Adrenal gland (tissue), 19 donors: ENCODE measurements at places on chromosomes 6 and 20. TPM values are rescaled to one million over a fixed set of nuclear protein-coding genes. Genes with fewer than 3 reads are reported as not detected.

DNA sequence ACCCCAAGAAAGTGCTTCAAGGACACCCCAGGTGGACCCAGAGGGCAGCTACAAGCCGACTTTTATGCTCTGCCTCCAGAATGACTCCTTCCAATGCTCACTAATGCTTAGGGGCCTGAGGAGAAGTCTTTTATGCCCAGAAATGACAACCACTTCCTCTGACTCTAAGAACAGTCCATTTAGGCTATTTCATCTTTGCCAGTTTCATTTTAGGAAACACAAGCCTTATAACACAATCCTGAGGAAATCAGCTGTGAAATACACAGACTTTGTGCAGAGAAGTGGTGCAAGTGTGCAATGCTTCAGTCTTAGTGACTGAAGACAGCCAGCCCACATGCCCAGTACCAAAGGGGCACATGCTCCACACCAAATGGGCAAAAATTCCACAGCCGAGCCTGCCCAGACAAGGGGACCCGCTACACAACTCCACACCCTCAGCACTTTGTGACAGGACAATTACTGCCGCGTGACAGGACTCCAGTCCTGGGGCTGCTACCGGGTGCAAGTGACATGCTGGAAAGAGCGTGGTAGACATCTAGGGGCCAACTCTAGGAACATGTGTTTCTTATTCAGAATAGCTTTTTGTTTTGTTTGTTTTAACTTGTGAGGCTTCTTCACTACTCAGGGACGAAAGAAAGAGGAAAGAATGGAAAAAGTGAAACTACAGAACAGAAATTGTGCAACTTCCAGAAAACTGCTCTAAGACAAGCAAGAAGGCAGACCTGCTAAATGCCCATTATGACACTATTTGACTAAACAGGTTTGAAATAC lies 28.2 kb upstream of the PLAGL1 start:
- peak; percentile 53 for DNase-seq

GRCh38 chr20:1474817-1475603 lies 8.4 kb upstream of the NSFL1C start:
- no peak for DNase-seq

GRCh38 chr6:169993861-169994481 lies 242.5 kb downstream of the ERMARD start:
- DNase-seq = peak; percentile 13

DNA sequence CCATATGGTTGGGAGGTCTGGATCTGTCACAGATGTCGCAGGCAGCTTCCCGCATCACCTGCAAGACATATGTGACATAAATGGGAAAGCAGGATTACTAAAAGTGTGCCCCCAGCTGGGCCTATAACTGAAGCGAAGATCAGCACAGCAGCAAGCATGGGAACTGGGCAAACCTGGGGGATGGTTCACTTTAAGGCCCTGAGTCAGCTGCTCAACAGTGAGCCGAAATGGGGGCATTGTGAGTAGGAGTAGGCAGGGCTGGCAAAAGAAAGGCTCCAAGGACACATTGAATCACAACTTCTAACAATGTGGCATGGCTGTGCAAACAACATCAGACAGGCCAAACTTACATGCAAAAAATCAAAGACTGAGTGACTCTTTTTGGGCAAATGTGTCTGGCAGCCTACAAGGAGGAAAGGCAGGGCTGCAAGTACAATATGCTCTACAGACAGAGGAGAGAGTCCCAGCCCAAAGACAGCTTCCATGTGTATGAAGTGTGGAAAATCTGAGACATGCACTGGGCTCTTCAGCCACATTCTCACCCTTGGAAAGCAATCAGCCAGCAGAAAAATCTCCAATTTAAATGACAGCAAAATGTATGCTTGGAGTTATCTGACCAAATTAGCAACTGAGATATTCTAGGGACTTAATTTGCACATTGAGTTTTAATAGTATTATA lies 531.0 kb upstream of the MMS22L start:
- DNase-seq = no peak

DNA sequence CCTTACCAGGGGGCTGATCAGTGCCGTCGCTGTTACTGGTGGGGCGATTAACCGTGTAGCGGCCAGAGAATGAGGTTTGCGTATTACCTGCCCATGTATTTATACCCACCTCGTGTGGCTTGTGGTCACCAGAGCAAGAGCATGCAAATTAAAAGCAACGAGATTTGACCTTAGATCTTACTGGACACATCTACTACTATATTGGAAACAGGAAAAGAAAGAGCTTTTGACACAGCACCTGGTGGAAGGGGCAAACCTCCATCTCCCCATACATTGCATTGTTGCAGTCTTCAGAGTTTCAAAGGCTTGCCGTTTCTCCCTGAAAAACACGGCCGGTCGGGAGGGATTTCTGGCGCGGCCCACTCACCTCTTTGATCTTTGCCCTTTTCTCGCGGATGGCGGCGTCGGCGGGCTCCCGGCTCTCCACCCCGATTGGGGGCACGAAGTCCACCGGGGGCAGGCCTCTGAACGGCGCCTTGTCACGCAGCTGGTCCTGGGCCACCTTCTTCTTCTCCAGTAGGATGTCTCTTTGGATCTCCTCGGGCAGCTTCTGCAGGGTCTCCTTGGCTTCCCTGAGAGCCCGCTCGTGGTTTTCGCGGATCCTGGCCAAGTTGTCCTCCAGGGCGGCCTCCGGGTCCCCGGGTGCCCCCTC lies 1.3 kb downstream of the MAN1A1 start:
- peak; percentile 43 for DNase-seq

DNA sequence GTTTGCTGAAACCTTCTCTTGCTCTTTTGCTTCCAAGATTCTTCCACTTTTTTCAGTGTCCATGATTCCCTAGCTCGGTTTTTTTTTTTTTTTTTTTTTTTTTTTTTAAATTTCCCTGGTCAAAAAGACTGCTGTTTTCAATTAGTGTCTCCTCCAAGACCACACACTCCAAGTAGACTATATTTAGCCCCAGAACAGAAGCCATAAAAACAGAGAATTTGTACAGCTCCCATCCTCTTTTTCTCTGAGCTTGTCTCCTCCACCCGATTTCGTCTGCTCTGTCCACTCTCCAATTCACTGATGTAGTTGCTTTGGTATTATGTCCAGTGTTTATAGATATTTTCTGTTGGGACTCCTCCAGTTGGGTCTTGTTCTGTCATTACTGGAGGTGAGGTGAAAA lies 37.6 kb downstream of the RSPH3 start:
- DNase-seq = no peak

DNA sequence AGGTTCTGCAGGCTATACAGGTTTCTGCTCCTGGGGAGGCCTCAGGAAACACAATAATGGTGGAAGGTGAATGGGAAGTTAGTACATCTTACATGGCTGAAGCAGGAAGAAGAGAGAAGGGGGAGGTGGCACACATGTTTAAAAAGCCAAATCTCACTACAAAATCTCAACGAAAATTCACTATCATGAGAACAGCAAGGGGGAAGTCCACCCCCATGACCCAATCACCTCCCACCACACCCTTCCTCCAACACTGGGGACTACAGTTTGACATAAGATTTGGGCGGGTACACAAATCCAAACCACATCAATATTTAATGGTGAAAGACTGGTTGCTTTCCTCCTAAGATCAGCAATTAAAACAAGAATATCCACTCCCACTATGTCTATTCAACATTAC lies 13.8 kb upstream of the POLR1H start:
- no peak for DNase-seq

DNA sequence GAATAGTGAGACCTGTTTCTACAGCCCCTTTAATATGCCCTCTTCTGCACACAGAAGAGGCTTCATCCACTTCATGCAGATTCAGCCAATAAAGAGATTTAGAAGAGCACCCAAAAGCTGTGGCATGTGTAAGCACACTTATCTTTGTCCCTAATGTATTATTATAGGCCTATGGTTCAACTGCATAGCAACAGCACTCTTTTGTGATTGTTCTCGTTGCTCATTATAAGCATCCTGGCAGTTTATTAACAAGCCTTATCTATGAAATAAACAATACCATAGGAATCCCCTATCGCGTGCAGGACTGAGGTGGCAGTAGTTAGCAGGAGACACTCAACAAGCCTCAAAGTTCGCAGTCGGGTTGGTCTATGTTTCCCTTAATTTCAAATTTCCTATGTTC lies 138.5 kb upstream of the BEND6 start:
- no peak for DNase-seq

The TFAP2A gene
- 0.69 TPM for total RNA-seq

The SRSF3 gene
- 159 TPM for total RNA-seq

DNA sequence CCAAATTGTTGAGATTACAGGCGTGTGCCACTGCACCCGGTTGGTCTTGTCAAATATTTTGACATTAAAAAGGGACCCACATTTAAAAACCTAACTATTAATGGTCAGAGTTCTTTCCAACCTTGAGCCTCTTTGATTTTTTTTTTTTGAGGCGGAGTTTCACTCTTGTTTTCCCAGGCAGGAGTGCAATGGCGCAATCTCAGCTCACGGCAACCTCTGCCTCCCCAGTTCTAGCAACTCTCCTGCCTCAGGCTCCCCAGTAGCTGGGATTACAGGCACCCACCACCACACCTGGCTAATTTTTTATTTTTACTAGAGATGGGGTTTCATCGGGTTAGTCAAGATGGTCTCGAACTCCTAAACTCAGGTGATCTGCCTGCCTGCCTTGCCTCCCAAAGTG lies 31.3 kb downstream of the CTNNBL1 start:
- no peak for DNase-seq

The CST2 gene
- not detected for total RNA-seq

- DNase-seq = no peak
Measured at GRCh38 chr20:41046716-41047115, 18.1 kb downstream of the TOP1 start.

The C20orf144 gene
- total RNA-seq = not detected

DNA sequence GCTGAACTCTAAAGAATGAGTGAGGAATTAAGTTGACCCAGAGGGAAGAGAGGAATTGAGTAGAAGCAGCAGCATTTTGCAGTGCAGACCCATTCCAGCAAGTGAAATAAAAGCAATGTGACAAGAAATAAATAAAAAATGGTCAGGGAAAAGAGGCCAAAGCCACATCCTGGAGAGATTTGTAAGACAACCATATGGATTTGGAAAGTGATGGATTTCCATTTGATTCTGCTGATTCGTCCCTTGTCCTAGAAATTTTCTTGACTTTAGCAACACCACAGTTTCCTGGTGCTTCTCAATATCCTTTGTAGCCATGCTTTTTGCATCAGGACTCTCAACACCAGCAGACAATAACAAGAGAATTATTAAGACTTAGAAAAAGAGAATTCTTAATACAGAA lies 29.8 kb downstream of the ANKEF1 start:
- no peak for DNase-seq

- DNase-seq = no peak
Measured at GRCh38 chr6:52534966-52535390, 41.9 kb downstream of the TRAM2 start.

DNA sequence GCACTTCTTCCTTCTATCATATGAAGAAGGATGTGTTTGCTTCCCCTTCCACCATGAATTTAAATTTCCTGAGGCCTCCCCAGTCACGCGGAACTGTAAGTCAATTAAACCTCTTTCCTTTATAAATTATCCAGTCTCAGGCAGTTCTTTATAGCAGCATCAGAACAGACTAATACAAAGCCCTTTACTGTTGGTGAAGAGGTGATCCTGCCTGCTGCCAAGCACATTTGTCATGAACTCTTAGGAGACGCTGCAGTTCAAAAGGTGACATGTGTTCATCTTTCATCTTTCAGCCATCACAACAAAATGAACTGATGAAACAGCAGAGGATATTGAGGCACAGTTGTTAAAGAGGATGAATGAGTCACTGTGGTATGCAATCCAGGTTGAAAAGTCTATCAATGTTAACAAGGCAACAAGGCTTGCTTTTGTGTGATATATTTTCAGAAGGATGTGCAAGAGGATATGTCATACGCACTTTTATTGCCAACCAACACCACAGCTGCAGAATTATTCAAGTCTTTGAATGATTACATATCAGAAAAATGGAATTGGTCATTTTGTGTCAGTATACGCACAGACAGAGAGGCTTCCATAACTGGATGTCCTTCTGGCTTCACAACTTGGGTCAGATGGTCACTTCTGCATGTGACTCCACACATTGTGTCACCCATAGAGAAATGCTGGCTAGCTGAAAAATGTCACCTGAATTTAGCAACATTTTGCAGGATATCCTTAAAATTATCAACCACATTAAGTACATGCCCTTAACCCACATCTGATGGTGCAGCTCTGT lies 52.4 kb upstream of the PLN start:
- no peak for DNase-seq

The CASS4 gene
- total RNA-seq = 1.9 TPM

DNA sequence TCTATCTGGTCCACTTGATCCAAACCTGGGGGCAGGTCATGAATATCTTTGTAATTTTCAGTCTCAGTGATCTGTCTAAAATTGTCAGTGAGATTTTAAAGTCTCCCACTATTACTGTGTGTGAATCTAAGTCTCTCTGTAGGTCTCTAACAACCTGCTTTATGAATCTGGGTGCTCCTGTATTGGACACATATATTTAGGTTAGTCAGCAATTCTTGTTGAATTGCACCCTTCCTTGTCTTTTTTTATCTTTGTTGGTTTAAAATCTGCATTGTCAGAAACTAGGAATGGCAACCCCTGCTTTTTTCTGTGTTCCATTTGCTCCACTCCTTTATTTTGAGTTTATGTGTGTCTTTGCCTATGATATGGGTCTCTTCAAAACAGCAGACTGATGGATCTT lies 140.7 kb downstream of the ASCC3 start:
- no peak for DNase-seq

DNA sequence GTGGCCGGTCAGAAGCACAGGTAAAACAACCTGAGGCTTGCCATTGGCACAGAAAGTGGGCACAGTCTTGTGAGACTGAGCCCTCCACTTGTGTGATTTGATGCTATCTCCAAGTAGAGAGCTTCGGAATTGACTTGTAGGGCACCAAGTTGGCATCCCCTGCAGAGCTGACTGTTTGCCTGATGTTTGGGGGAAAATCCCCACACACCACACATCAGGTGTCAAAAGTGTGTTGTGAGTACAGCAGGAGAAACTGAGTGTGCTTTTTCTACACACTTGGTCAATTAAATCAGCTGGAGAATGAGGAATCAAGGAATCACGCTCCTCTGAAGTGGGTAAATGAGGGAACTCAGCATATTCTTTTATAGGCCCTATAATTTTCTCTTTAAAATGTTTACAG lies 989 bp downstream of the SERINC3 start:
- DNase-seq = no peak

DNA sequence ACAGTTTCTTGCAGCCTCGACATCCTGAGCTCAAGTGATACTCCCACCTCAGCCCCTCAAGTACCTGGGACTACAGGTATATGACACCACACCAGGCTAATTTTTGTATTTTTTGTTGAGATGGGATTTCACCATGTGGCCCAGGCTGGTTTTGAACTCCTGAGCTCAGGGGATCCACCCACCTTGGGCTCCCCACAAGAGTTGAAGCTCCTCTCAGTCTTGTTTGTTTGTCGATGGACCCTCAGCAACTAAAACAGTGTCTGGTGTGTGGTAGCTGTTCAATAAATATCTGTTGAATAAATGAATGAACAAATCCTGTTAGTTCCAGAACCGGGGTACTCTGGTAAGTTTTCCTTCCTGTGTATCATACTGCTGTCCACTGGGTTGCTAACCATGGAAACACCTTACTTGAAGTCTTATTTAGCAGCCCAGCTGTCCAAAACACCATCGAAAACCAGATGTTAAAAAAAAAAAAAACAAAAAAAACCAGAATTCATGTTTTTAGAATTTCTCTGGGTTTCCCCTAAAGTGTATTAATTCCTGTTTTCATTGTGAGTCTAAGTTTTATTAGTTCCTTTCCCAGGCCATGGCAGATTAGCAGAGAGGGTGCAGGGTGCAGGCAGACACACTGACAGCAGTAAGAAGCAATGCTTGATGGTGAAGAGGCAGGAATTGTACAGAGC lies 7.8 kb upstream of the EZR start:
- DNase-seq = no peak

The BTN1A1 gene
- not detected for total RNA-seq

The NKAIN4 gene
- 0.15 TPM for total RNA-seq

- DNase-seq = no peak
Measured at GRCh38 chr20:36285746-36286447, 20.2 kb upstream of the DLGAP4 start.

The GPX6 gene
- not detected for total RNA-seq
